ENCODE measurements at places on chromosomes 16 and 17.

GRCh38 chr16:11629071-11630030, 38.9 kb upstream of the SNN start:
- no peak for DNase-seq

DNA sequence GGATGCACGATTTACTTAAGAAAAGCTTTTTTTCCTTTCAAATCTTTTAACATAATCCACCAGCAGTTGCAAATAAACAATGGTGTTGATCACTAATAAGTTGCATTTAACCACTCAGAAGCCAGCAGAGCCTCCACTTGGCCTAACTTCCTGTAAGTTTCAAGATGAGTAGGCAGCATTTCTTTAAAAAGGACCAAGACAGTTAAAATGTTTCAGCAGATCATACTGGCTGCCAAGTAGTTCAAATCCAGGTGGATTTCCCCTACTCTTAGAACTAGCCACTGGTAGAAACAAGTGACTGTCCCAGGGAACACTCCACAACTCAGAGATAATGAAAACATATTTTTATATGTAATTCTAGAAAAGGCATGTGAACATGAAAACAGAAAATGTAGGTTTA, 17.0 kb upstream of the RFFL start:
- no peak for DNase-seq

DNA sequence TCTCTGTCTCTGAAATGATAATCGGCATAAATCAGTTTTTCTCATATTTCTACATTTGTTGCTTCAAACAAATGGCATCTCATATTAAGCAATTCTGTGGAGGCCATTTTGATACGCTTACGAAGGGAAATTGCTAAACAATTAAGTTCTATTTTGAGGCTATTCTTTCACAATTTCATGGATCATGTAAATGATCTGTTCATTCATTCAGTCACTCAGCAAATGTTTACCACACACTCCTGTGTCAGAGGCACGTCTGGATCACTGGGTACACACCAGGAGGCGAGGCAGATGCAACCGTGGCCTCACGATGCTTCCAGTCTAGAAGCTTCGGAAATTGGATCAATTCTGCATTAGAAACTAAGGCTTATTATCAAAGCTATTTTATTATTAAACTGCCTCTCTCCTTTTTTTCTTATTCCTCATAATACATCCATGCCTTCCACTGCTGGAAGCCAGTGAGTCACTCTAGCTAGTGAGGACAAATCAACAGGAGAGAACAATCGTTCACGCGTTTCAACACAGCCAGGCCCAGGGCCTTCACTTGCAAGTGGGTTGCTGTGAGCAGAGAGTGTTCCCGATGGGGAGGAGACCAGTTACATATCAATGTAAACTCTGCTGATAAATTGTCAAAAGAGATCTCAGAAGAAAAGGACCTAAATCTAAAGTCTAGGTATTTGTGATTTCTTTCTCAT, 11.3 kb upstream of the SLC39A11 start:
- no peak for DNase-seq

GRCh38 chr16:58464916-58465731, 34.8 kb upstream of the NDRG4 start:
- no peak for DNase-seq

DNA sequence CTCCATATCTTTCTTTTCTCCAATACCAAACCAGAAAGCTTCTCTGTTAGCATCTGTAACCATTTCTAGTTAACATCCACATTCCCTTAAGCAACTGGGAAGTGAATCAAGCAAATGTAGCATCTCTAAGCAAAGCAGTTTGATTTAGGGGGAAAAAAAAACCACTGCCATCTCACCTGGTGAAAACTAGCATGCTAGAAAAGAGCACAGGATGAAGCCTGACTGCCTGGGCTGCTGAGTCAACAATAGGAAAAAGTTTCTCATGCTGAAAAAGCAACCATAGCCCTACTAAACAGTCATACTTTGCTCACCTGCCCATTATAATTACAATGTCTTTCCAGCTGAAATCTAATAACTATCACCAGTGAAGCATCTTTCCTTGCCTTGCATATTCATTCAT, 139.3 kb downstream of the ANKFN1 start:
- DNase-seq, result no peak

- no peak for DNase-seq
These were observed 295.0 kb downstream of the CEP112 start for GRCh38 chr17:65896889-65897288.

DNA sequence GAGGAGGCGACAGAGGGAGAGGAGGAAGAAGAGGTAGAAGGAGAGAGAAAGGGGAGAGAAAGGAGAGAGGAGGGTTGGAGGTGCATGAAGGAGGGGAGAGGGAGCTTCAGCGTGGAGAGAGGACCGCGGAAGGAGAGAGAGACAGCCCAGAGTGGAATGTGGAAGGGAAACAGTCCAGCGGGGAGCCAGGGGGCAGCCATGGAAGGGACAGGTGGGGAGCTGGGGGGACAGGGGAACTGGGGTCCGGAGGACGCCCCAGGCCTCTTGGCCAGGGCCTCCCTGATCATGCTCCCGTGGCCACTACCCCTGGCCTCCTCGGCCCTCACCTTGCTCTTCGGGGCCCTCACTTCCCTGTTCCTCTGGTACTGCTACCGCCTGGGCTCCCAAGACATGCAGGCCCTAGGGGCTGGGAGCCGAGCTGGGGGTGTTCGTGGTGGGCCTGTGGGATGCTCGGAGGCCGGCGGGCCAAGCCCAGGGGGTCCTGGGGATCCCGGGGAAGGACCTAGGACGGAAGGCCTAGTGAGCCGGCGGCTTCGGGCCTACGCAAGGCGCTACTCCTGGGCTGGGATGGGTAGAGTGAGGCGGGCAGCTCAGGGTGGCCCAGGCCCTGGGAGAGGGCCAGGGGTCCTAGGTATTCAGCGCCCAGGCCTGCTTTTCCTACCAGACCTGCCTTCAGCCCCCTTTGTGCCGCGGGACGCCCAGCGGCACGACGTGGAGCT, 759 bp downstream of the ASPHD1 start:
- no peak for DNase-seq

GRCh38 chr17:77281122-77281903, 140.5 kb downstream of the SEC14L1 start:
- DNase-seq, result no peak

DNA sequence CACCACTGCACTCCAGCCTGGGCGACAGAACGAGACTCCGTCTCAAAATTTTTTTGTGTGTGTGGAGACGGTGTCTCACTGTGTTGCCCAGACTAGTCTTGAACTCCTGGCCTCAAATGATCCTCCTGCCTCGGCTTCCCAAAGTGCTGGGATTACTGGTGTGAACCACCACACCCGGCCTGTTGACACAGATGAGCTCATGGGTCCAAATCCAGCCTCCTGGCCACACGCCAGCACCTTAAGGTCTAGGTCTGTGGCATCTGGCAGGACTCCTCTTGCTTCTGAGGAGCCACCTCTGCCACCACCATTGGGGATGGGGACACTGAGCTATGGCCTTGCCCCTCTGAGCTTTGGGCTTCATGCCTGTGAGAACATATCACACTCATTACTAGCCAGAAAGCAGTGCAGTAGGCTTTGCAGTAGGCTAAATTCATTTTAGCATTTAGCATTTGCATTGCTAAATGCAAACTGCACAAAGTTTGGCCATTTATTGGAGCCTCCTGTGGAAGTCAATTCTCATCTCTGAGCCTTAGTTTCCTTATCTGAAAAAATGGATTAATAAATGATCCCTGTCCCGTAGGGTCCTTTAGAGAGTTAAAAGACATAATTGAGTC, 5.5 kb upstream of the CDIPT start:
- DNase-seq, result no peak

- DNase-seq, result no peak
These were observed 49.2 kb upstream of the CBFA2T3 start for GRCh38 chr16:89026121-89026612.

- no peak for DNase-seq
These were observed 19.0 kb upstream of the RMI2 start for GRCh38 chr16:11326084-11326736.

- DNase-seq, result no peak
These were observed 72.4 kb downstream of the CES1 start for GRCh38 chr16:55760310-55761001.

GRCh38 chr17:19004421-19005136, at the start of gene FAM83G:
TSS of gene FAM83G (minus strand) at chr17:19004764. CDS start at chr17:19004041, 723 bp downstream.
- no peak for DNase-seq

- DNase-seq, result no peak
These were observed 25.0 kb downstream of the CYB561 start for GRCh38 chr17:63420868-63421680.

- no peak for DNase-seq
These were observed 560 bp upstream of the FAM20A start for GRCh38 chr17:68601565-68602288.

- no peak for DNase-seq
These were observed 31.5 kb downstream of the ANKFY1 start for GRCh38 chr17:4232168-4232813.

DNA sequence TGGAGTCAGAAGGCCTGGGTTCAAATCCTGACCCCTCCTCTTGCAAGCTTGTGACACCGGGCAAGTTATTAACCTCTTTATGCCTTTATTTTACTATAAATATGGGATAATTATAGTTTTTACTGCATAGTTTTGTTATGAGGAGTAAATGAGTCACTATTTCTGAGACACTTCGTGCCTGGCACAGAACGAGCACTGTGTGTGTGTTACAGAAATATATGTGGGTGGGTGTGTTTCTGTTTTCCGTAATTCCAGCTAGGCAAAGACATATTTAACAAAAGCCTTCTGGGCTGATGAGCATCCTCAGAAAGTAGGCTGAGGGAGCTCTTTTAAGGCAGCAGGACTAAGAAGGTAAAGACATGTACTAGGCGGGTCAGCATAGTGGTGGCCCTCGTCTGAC, 417.9 kb downstream of the MAF start:
- DNase-seq, result no peak

- DNase-seq, result no peak
These were observed 21.1 kb downstream of the KRT23 start for GRCh38 chr17:40916366-40916765.

GRCh38 chr16:30628628-30629540, 18.7 kb upstream of the ZNF689 start:
- DNase-seq, result no peak

GRCh38 chr16:89873972-89874689, 739 bp downstream of the TCF25 start:
- DNase-seq, result no peak

- DNase-seq, result no peak
These were observed 111.7 kb downstream of the ABCA8 start for GRCh38 chr17:68843522-68843921.

- DNase-seq, result no peak
These were observed 142.4 kb upstream of the AXIN2 start for GRCh38 chr17:65703891-65704290.

- no peak for DNase-seq
These were observed 497.5 kb upstream of the SALL1 start for GRCh38 chr16:51648526-51648925.

- no peak for DNase-seq
These were observed 6.8 kb upstream of the NXN start for GRCh38 chr17:986322-986929.

Data from vagina (tissue), 2 donors.